NCI-H1436 (cell line): ENCODE measurements at places on chromosomes 7 and 10.

DNA sequence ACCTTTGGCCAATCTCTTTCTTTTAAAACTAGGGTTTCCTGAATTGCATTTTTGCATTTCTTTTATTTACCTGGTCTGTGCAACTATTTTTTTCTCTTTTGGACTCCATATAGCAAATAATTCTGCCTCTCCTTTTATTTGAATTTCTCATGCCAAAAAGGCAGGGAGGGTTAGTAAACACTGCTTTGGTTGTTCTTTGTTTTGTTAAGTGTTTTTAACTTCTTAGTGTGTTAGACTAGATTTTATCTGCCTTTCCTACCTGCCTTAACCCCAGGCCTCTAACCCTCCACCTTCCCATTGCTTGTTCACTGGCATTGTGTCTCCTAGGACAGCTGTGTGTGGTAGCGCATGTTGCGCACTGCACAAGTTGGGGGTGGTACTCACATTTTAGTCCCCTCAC is 18.1 kb downstream of the ZMIZ1 start:
- no peak for DNase-seq

DNA sequence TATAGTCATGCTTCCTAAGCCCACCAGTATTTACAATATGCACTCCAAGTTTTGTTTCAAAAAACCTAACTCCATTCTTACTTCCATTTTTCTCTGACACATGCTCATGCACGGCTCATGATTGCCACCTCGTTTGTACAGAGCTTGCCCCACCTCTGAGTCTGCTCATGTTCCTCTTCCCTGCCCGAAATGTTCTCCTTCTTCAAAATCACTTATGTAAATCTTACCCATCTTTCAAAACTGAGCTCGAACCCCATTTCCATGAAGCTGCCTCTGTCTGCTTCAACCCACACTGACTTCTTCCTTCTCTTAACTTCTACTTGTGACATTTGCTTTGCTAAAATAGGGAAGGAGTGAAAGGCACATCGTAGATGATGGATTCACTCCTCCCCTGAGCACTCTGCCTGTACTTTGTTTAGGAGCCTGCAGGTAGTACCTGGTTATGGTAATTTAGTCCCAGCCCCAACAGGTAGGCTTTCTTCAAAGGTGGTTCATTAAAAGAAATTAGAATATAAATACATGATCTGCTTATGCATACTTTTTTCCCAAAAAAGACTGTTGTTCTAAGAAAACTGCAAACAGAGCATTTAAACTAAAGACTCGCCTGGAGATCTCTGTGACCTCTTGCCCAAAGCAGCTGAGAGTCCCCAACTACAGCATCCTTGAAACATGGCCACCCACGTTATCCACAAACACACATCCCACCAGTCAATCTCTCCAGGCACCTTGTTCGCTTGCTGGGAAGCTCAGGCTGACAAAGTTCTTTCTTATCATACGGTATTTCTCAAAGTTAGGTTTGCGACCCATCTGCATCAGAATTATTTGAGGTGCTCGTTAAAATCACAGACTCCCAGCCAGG is 172.0 kb downstream of the DGKI start:
- no peak for DNase-seq

GRCh38 chr7:85890244-85890811 is 703.5 kb upstream of the SEMA3D start:
- DNase-seq = peak; percentile 17

GRCh38 chr10:89355394-89355931 is 22.4 kb upstream of the IFIT1B start:
- no peak for DNase-seq

DNA sequence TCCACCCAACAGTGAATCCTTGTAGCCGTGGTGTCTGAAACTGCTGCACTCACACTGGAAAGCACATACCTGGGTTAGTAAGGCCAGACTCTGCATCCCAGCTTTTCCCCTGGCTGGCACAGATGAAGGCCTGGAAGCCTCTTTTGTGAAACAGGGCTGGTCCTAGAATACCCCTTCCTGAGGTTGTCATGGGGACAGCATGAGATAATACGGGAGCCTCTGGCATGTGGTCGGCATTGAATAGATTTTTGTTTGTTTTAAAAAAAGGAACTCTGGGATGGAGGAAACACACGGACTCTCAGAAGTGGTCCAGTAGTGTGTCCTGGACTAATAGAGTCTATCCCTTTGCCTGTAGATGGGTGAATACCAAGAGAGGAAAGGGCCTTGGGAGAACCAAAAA is 129.7 kb downstream of the TMEM178B start:
- no peak for DNase-seq

GRCh38 chr7:96085953-96086352 is 235.9 kb downstream of the SLC25A13 start:
- DNase-seq = no peak

- DNase-seq = no peak
Observed at GRCh38 chr7:134448356-134449229, 10.3 kb downstream of the AKR1B1 start.

GRCh38 chr7:36029853-36030515 is 123.1 kb upstream of the EEPD1 start:
- DNase-seq = no peak

GRCh38 chr7:136405931-136406777 is 429.0 kb upstream of the MTPN start:
- peak; percentile 56 for DNase-seq

DNA sequence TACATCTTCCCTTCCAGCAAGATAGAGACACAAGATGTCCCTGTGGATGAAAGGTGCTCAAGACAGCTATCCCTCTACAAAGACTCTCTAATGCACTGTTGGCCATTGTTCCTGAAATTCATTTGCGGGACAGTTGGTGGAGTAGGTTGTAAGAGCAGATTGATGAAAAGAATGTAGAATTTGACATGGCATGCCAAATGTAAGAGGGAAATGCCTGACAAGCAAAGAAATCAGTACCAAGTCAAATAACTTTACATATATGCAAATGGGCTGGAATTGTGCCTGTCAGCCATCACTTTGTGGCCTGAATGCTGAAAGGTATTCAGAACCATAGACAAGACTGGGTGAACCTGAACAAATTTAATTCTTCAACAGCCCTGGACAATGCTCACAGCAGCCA is 120.3 kb upstream of the FAM204A start:
- no peak for DNase-seq

DNA sequence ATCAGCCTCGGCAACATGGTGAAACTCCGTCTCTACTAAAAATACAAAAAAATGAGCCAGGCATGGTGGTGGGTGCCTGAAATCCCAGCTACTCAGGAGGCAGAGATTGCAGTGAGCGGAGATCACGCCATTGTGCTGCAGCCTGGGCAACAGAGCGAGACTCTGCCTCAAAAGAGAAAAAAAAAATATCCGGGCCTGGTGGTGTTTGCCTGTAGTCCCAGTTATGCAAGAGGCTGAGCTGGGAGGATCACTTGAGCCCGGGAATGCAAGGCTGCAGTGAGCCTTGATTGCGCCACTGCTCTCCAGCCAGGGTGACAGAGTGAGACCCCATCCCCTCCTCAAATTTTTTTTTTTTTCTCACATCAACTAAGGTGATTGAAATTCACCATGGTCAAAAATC is 42.8 kb downstream of the CDC123 start:
- DNase-seq = no peak

DNA sequence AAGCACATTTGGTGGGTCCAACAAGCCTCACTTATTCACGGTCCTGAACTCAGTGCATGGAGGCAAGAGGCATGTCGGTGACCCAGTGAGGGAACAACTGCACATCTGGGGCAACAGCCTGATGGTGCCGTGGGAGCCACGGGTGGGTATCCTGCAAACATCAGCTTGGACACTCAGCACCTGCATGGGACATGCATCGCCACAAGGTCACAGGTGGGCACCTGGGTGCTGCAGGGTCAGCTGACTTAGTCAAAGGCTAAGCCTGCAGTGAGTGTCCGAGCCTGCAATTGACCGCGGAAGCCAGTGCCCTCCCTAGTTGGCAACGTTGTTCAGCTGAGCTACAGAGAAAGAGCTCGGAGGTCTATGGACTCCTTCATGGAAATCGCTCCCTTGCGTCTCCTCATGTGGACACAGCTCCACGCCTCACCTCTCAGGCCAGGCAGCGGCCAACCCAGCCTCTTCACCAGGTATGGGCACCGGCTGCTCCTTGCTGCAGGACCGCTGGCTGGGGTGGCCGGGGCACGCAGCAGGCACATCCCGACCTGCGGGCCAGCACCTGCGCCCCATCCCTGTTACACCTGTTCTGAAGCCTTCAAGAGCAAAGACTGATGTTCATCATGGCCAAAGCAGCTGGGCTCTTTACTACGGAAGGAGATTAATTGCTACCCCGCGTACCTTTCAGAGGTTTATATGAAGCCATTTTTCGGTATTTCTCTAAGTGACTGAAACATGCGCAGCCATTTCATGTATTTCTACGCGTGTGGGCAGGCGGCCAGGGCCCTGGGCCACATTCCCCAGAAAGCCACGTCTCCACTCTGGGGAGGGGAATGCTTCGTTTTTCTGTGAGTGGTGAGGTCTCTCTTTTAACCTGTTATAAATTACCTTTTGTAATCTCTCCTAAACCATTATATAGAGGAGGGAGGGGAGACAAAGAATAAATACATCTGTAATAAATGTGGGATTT is 380.7 kb downstream of the DNAJB6 start:
- DNase-seq = no peak

- no peak for DNase-seq
Observed at GRCh38 chr10:62919776-62920175, 103.6 kb upstream of the EGR2 start.

DNA sequence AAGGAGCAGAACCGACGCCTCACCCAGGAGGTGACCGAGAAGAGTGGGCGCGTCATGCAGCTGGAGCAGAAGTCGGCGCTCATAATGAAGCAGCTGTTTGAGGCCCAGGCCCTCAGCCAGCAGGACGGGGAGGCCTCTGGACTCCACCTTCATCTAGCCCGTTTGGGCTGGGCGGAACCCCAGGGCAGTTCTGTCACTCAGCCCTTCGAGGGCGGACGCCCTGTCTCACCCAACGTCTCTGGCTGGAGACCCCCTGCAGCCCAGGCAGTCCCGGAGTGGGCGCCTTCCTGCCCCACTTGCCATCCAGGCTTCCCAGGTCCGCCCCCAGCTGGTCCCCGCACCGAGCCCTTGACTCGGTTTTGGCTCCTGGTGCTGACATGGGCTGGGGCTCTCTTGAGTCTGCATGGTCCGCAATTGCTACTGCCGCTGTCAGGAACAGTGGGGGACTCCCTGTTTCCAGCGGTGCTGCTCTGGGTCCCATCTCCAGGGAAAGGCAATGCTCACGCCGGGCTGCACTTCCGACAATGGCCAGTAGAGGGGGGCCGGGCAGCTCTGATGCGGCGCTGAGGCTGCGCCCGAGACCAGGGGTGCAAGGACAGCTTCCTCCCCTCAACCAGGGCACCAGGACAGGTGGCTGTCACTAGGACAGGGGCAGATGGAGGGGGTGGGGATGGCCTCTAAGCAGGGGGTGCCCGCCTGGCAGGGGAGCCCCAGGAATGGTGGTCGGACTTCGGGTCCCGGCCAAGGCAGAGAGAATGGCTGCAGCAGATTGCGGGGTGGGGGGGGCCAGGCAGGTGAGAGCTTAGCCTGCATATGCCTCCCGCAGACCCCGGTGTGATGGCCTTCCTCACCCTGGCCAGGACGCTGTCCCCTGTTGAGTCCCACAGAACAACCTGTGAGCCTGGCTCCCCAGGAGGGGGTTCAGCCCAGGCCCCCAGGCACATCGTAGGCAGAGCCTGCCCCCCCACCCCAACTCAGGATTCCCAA is 71.2 kb upstream of the KCTD7 start:
- no peak for DNase-seq

DNA sequence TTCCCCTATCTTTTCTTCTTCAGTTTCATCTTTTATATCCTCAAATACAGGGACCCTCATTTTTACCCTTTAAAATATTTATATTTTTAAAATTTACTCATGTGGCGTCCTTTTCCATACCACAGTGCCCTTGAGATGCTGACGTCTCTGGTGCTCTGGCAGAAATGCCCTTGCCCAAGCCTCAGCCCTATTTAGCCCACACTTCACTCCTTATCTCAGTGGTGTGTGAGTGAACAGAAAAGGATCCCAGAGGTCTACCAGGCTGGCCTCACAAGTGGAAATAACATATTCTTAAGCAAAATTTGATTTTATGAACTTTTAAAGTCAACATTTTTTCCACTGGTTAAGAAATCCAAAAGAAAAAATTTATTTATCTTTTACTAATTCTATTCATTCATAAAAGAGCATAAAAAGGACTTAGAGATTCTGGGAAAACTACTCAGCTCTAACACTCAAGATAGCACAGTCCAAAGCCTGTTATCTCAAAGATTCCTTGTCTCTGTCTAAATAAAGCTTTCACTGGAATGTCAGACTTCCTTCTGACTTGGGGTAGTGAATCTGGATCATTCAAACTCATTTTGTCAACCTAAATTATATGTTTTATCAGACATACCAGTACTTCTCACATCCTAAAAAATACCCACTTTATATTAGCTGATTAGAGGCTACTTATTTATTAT is at the start of gene NEBL:
Gene NEBL, minus strand, starts transcription at position 166 of the 680 bp plus-strand sequence. Its CDS starts 106 bp downstream, at position 60.
- DNase-seq = no peak

DNA sequence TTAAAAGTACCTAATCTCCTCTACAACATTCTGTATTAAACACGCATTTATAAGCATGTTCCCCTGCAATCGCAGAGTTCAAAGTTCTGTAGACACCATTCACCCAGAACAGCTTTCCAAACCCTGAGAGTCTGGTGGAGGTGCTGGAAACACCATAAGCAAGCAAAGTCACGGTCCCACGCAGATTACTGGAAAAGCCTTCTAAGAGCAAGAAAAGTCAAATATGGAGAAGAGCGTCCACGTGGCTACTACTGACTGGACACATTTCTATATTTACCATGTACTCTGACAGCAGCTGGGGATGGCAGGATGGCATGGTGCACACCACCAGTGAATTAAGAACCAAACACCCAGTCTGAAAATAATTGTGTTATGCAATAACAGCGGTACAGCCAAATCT is 97.7 kb downstream of the PARD3 start:
- DNase-seq = no peak

DNA sequence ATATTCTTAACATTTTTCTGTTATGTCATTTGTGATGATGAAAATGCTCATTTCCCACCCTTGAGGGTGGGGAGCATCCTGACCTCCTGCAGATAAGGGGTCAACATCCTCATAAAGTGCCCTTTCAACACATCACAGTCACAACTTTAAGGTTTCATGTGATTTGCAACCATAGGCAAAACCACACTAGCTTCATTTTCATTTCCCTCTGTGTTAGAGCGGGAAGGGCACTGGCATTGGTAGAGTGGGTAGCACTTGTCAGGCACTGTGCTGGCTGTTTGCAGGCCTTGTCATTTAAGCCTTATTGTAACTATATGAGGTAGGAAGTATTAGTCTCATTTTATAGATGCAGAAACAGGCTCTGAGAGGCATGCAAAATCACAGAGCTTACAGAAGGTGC is 39.8 kb downstream of the PSMC2 start:
- DNase-seq = no peak

GRCh38 chr7:26381476-26382353 is 90.1 kb downstream of the SNX10 start:
- DNase-seq = no peak

- DNase-seq = no peak
Observed at GRCh38 chr7:129851809-129852208, 101.0 kb downstream of the UBE2H start.

- DNase-seq = peak; percentile 40
Observed at GRCh38 chr7:140326116-140326928, 72.0 kb downstream of the SLC37A3 start.

- no peak for DNase-seq
Observed at GRCh38 chr7:44969049-44969700, 9.6 kb downstream of the MYO1G start.
